ENCODE measurements at places on chromosomes 5 and 9.

- DNase-seq = peak; percentile 1
Observed at GRCh38 chr5:137075163-137075970, 423.8 kb downstream of the SPOCK1 start.

GRCh38 chr9:92504881-92505280 lies 22.6 kb upstream of the ASPN start:
- DNase-seq = no peak

DNA sequence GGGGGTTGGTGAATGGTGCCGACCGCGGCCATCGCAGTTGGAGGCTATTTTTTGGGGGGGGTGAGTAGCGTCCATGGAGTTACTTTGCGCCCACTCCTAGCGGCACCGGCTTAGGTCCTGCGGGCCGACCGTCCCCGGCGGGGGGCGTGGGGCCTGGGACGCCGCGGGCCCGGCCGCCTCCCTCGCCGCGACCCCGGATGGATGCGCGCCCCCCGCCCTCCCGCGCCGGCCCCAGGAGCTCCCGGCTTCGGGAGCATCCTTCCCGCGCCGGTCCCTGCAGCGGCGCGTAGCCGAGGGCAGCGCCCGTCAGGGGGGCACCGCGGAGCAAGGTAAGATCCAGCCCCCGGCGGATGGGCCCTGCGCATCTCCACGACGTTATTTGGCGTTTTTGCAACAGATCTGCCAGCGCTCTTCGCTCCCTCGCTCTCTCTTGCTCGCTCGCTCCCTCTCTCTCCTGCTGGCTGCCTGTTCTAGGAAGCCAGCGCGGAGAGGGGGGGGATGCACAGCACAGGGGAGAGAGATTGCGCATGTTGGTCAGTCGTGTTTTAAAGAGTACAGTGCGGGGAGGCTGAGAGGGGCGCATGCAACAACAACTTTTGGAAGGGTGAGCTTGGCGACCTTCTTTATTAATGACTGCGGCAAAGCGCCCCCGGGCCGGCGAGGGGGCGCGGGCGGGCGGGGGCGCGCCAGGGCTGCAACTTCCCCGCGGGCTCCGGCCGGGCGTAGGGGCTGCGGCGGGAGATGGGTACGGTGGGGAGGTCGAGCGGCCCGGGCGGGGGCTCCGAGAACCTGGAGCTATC lies 413 bp downstream of the JADE2 start:
- peak; percentile 24 for DNase-seq

GRCh38 chr5:145189746-145190145 lies 645.4 kb downstream of the PRELID2 start:
- DNase-seq = no peak

DNA sequence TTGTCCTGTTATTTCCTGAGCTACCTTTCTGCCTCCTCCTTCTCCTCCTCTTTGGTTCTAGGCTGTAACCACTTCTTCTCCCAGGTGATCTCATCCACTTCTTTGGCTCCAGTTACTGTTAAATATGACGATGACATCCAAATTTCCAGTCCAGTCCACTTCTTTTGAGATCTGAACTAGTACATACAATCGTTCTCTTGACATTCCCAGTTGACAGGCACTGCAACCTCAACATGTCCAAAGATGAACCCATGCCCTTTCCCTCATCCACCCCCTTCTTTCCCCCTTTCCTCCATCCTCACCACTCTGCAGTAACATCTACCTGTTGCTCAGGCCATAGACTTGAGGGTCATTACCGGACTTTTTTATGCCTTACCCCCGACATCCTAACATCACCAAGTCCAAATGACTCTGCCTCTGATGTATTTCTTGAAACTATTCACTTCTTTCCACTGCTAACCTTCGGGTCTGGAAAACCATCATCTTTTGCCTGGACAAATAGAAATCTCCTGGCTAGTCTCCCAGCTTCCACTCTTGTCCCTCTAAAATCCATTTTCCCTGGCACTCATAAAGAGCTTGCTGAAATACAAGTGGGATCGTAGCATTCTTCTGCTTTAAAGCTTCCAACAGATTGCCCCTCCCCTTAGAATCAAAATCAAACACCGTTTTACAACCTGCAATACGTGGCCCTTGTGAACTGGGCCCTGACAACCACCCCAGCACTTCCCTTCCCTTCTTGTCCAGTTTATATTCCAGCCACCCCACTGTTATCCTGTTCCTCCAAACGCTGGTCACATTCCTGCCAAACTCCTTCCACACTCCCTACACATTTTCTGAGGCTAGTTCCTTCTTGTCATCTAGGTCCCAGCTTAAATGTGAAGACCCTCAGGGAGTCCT lies 31.5 kb downstream of the KLF9 start:
- DNase-seq = no peak

GRCh38 chr9:126293522-126293889 lies 33.1 kb upstream of the MVB12B start:
- DNase-seq = no peak

Measured in stimulated activated CD8-positive, alpha-beta memory T cell treated with anti-CD3 and anti-CD28 coated beads, Interleukin-15, amount 100 ng/mL, for 48 hours (primary cell).